ENCODE measurements at places on chromosomes 2 and 18.

DNA sequence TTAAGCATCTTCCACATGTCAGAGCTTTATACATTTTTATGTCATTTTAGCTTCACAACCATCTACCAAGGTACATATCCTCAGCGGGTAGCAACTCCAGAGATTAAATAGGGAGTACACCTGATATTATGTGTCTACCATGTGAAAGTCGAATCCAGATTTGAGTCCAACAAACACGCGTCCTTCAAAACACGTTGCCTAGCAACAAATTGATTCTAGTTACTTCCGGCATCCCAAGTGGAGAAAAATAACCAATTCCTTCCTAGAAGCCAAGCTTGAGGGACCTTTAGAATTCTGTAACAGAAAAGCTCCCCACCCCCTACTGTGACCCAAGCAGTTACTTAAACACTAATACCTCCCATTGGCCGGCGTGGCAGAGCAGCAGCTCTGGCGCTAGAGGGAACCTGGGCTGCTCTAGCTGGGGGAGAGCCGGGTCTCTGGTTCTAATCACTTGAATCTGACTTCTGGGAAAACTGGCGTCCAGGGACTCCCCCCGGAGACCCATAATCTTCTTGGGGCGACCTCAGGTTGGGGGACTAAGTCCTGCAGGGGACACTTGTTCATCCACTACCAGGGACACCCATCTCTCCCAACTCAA, at the start of gene ERICH2:
Gene ERICH2 (plus strand): TSS at position 371 of the 598 bp plus-strand sequence. CDS start 304 bp downstream, outside the sequence.
- DNase-seq: no peak

DNA sequence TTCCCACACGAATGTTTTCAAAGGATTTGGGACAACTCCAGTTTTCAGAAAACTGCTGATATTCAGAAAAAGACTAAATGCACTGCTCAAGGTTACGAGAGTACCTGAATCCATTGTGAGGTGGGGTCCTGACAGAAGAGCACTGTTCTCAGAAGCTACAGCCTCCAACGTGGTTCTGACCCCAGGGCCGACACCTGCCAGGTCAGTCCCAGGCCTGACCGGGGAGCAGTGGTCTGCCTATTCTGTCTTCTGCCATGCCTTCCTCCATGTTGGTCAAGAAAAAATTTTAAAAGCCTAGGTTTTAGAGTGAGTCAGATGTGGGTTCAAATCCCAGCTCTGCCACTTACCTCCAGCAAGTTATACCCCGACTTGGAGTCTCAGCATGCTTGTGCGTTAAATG, 212.3 kb downstream of the BCL11A start:
- no peak for DNase-seq

- DNase-seq: no peak
Observed at GRCh38 chr2:98806236-98806697, 75.3 kb upstream of the MGAT4A start.

GRCh38 chr2:237509905-237510304, 22.9 kb downstream of the MLPH start:
- no peak for DNase-seq

- no peak for DNase-seq
Observed at GRCh38 chr2:238521870-238522269, 95.1 kb downstream of the ASB1 start.

DNA sequence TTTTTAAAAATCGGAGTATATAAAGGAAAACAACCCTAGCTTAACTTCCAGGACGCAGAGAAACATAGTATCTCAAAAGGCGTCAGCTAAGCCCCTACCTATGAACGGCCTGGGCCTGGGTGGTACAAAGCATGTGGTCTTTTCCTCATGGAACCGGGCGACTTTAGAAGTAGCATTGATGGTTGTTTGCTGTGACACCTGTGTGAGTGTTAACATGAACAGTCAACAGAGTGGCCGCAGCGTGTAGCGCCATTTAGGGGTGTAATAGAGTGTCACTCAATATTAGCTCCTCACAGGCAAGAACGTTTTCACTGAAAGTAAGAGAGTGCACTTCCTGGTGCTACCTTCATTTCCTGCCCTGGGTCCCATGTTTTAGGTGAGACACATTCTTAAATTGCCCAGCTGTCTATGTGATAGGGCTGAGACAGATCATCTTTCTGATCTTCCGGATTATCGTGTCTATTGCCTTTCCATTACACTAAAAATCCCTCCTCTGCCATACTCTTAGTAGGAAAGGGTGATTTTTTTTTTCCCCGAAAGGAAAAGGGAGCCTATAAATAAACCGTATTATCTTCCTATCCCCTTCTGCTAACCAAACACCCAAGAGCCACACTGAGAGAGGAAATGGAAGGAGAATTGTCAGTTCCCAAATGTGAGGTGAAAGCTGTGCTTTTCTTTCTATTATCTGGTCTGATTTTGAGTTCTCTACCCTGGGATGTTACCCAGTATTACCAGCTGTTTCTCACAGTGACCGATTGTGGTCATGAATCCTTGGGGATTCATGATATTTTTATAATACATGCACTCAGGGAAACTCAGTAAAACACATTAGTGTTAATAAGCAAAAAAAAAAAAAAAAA, 1.3 kb downstream of the GORASP2 start:
- no peak for DNase-seq

DNA sequence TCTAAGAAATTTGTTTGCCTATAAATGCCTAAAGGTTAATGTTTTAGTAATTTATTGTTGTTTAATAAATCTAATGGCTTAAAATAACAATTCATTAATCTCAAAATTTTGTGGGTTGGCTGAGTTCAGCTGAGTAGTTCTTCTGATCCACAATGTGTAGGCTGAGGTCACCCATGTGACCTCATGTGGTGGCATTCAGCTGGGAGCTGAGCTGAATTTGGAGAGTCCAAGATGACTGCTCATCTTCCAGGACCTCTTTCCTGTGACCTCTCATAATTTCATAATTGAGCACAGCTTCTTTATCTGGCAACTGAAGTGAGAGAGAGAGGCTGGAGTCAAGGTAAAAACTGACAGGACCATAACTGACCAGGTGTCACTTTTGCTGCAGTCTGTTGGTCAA, 132.4 kb downstream of the TXNL1 start:
- DNase-seq: no peak

DNA sequence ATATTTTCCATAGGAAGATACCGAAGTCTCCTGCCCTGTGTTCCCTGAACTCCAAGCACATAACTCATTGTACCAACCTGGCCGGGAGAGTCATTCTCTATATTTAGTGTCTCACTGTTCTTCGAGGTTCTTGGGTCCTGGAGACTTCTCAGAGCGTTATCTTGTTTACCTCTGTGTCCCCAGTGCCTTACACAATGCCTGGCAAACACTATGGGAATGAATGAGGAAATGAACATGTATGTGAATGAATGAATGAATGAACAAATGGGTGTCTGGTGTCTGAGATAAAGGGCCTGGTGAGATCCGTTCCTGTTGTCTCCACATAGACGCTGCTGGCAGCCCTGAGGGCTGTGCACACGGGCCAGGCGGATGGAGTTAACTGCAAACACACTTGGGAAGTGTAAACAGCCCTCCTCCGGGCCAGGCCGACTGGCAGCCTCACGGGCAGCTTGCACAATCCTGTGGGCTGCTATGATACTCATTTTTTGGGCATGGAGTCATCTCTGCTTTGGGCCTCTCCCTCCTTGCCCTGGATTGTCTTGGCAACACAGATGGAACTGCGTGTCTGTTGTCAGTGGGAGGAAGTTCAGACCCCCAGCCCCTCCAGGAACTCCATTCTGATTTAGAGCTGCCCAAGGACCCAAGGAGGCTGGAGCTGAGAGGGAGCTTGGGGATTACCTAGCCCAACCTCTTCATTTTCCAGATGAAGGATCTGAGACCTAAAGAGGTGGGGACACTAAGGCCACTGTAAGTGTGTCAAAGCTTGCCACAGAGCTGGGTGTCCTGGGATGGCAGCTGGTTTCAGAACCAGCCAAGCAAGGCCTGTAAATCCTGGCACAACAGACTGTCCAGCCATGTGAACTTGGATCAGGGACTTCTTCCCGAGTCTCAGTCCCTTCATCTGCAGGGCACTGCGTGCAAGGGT, 124.4 kb downstream of the INHBB start:
- DNase-seq: no peak

DNA sequence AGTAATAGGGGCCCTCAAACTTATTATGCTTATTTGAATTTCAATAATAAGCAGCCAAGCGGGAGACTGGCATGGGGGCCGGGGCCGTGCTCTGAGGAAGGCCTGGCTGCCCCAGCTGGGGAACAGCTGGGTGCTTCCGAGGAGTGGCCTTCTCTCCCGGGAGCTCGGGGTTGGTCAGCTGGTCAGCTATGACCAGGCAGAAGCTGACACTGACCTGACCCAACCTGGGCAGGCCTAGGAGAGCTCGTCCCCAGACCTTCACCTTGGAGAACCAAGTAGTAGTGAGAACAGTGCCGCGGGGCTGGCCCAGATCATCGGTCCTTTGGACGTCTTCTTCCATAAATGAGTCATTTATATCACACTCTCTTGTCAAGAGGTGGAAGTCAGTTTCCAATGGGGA, 36.1 kb downstream of the RRM2 start:
- DNase-seq: no peak

DNA sequence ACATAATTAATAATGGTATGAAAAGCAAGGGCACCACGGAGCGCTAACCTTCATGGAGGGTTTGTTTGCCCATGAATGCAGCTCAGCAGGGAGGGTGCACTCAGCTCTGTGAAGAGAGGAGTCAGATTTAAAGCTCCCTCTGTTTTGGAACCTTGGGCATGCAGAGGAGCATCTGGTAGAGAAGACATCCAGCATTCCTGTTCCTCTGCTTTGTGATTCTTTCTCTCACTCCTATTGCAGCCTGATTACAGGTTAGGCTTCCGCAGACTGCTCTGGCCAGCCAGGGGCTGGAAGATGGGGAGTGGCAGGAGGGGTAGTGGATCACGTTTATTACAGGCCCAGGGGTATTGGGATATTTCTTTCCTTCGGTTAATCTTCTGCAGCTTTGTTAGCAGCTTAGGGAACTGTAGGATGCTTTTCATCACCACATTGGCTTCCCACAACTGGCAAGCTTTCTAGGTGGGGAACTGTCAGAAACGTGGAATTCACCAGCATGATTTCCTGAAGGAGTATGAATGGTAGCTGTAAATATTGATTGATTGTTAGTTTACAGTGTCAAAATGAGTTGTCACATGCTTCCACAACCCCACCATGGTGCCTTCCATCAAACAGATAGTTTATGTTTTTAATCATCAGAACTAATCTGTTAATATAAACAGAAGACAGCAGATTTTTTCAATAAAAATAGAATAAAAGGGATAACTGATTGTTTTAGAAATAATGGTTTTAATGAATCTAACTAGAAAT, 201.1 kb downstream of the VAPA start:
- no peak for DNase-seq

GRCh38 chr18:45324495-45325113, 290.7 kb upstream of the SLC14A2 start:
- no peak for DNase-seq

- no peak for DNase-seq
Observed at GRCh38 chr2:26557244-26557925, 79.5 kb upstream of the OTOF start.

GRCh38 chr2:168002021-168002553, 245.3 kb downstream of the STK39 start:
- DNase-seq: no peak

DNA sequence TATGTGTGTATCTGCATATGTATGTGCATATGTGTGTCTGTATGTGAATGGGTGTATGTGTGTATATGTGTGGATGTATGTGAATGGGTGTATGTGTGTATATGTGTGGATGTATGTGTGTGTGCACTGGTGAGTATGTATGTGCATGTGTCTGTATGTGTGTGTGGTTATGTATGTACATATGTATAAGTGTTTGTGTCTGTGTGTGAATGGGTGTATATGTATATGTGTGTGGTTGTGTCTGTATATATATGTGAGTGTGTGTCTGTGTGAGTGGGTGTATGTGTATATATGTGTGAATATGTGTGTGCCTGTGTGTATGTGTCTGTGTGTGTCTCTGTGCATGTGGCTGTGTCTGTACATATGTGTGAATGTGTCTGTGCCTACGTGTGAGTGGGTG, 748.4 kb upstream of the HS6ST1 start:
- no peak for DNase-seq

DNA sequence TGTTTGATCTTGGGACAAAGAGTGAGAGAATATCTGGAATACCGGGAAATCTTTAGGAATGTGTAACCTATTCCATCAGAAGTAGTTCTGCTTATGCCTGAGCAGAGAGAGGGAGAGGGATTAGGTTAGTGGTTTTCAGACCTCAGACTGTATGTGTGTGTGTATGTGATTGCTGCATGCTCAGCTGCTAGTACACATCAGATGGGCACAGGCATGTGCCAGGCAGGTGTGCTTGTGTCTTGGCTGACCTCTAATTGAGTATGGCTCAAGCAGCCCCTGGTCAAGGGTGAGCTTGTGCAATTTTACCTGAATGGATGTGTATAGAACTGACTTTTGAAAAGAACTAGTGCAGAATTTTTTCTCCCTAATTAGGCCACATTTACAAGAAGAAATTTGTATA, 91.2 kb downstream of the INSIG2 start:
- DNase-seq: no peak

DNA sequence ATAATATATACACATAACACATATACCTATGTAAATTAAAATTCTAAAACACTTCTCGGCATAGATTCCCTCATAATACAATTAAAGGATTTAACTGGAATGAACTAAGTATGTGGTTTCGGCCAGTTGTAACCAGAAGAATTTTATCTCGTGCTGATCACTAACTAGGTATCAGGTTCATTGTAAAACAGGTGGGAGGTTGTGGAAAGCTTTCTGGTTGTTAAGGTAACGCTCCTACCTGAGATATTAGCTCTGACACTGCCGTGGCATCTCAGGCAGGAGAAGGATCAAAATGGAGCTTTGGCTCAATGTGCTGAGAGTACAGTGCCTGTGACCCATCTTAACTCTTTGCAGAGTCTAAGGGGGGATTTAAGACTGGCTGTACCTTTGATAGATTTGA, 42.5 kb downstream of the SLC9A2 start:
- DNase-seq: no peak

DNA sequence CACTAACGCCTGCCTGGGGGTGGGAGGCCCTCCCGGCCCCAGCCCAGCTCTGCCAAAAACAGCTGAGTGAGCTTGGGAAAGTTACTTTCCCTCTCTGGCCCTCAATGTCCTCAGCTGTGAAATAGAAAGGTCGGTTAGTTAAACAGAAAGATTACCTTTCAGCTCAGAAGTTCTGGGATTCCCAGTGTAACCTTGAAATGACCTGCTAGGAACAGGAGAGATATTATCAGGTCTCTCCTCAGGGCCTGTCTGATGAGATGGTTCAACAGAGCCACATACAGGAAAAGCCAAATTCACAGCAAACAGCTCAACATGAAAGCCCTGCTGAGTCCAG, 68.8 kb downstream of the LBH start:
- no peak for DNase-seq

- no peak for DNase-seq
Observed at GRCh38 chr2:181164699-181165098, 184.3 kb downstream of the UBE2E3 start.

DNA sequence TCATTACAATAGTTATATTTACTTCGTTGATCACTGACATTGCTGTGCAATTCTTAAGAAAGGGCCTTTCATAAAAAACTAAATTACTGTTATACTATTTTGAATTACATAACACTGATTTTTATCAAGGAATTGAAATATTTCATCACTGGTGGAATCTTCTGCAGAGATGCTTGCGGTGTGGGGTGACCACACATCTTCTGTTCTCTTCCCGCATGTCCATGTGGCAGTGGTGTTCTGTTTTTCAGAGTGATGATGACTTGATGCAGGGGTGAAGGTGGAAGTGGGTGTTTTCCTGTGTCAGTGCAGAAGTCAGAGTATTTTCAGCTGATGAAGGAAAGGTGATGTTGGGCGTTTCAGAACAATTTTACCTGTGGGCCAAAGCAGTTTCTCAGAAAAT, 7.0 kb downstream of the CNDP2 start:
- no peak for DNase-seq
